ENCODE measurements at places on chromosomes 2 and 18. TPM values are rescaled to one million over a fixed set of nuclear protein-coding genes. Genes with fewer than 3 reads are reported as not detected.

SLC30A3 gene
- polyA plus RNA-seq: 139 TPM

GRCh38 chr18:12491611-12492435 lies 84.1 kb downstream of the PRELID3A start:
- DNase-seq: no peak

DNA sequence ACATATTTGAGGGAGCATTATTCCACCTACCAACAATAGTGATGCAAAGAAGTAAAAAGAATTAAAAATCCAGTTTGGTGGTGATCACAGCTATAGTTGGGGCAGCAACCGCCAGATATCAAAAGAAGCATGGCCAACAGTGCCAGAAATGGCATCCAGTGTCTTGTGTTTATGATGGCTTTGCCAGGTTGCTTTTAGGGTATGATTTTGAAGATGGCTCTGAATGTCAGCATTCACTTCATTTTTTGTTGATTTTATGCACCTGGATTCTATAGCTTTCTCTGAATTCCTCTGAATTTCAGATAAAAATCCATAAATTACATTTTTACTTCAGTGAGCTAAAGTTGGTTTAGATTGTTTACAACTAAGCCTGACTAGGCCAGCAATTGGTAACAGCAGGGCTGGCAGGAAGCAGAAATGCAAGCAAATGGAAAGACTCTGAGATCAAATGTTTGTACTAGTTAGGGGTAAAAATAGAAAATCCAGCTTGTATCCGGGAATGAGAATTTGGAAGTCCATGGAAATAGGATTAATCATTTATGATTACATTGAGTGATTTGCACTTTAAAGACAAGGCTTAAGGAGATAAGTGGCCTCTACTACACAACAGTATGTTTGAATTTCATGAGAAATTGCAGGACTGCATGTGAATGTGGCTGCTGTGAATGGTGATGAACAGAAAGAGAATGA lies 40.4 kb downstream of the COL3A1 start:
- peak; percentile 65 for DNase-seq

GRCh38 chr18:5421981-5422380 lies 121.8 kb downstream of the EPB41L3 start:
- no peak for DNase-seq

B3GNT7 gene
- 2.9 TPM for polyA plus RNA-seq

Measured in cardiac muscle cell (in vitro differentiated cells and primary cell).